Amygdala (tissue), 56 donors: ENCODE measurements at places on chromosomes 3 and 15.

DNA sequence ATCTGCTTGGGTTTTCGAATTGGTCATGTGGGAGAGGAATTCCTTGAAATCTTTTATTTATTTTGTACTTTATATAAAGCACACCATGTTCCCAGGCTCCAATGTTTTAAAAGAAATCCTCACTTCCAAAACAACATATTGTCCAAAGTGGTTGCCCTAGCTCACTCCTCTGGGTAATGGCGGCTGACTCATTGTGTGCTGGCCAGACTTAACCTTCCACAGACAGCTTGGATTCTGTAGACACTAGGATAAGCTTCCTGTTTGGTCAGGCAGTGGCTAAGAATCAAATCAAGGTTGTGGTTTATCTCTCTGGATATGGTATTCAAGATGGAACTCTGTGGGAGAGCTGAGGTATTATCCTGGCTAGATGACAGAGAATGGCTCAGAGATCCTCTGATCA is 55.8 kb upstream of the FAM98B start:
- no peak for DNase-seq

DNA sequence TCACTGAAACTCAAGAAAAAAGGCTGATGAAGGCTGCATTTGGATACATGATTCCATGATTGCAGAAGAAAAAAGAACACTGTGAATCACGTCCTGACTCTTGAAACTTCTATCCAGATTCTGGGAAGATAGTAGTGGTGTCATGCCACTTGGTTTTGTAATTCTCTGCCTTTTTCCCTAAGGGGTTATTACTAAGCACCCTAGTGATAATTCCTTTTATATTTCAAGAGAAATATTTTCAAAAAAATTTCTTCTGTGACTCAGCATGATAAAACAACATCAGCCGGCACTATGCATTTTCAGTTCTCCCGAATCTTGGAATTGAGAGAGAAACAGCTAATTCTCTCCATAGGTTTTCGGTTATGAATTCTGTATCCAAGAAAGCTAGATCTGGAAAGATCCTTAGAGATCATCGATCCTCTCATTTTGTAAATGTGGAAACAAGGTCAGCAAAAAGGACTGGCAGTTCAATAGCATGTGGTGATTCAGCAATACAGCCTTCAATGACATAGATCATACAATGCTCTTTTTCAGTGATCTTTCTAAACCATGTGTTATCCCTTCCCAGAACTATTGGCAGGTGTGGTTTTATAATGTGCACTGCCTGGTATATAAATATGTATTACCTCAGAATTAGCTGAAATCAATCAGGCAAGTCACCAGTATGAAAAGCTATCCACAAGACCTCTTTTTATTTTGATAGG is 42.6 kb upstream of the TP63 start:
- DNase-seq = no peak

GRCh38 chr15:68369931-68370767 is 61.8 kb downstream of the ITGA11 start:
- no peak for DNase-seq

DNA sequence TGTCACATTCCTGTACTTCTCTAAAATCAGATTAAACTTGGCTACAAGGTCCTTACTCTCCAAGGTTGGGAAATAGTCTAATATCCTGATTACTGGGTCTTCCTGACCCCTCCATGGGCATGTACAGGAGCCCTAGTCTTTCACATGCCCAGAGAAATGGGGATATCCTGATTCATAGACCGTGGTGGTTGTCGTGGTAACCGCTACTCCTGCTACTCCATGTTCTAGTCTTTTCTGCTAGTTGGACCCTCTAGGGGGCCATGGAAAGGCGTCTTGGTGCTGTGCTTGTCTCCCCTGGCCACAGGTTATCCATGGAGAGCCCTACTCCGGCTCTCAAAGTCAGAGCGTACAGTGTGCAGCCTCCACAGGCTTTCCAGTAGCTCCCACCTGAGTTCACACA is 13.1 kb upstream of the ZBTB38 start:
- no peak for DNase-seq

DNA sequence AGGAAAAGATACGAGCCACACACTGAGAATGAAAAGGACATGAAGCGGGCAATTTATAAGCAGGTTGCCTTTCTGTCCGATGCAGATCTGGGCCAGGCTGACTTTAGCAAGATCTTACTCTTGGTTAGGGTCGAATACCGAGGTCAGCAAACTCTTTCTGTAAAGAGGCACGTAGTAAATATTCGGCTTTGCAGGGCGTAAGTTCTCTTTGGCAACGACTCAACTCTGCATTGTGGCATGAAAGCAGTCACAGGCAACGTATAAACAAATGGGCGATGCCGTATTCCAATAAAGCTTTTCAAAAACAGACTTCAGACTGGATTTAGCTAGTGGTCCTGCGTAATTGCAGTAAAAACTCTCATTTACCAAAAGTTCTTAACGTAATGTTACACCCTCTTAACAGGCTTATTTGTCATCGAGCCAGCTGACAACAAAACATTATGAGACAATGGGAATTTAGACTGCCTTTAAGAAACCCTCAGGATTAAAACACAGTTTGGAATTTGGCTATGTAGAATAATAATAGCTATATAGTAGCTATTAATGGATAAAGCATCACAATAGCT is 13.1 kb upstream of the RPL35A start:
- DNase-seq = no peak

DNA sequence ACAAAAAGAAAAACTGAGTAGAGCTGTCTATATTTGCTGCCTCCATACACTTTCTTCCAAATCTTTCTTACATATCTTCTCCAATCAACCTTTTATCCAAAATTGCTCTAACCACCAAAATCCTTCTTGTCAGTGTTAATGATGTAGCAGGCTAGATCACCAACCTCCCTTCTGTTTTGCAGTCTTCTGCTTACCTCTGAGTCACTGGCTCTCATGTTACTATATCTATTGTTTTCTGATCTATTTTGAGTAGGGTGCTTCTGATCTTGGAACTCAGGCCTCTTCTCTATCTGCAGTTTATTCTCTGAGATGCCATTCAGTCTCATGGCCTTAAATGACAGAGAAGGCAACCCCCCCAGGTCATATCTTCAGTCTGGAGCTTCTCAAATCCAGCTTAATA is 26.3 kb upstream of the AADAC start:
- DNase-seq = no peak

DNA sequence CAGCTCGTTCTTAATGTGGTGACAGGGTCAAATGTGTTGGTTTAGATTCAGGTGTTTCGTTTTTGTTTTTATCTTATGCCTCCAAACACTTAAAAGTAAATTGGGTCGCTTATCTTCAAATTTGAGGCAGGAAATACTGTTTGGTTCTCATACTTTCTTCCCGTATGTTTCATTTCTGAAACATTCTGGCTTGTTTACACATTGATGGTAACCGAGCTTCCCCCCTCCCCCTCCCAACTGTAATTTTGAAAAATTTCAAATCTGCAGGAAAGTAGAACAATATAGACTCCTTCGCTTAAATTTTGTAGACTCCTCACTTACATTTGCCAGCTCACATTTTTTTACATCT is 64.9 kb downstream of the CMTM8 start:
- DNase-seq = no peak
